ENCODE measurements at places on chromosomes 11 and 22.

- DNase-seq: no peak
Observed at GRCh38 chr22:50445071-50445879, 29.6 kb downstream of the SBF1 start.

GRCh38 chr22:48391171-48391711 is 1436.4 kb downstream of the BRD1 start:
- no peak for DNase-seq

DNA sequence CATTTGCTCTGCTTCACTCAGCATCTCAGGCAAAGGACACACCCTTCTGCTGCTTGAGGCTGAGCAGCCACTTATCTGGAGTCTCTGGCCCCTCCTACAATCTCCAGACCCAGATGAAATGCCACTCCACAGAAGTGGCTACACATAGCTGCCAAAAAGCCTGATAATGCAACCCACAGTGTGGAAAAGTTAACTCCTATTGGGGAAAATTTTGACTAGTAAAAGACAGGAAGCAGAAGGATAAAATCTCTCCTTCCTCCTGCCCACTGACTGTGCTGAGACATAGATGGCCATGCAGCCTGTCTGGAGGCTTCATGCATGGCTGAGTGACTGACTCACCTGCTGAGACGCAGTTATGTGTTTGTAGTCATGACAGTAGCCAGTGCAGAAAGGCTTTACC is 92.3 kb upstream of the TEAD1 start:
- no peak for DNase-seq

GRCh38 chr11:12409621-12410005 is 32.2 kb downstream of the PARVA start:
- DNase-seq: no peak

Data from activated CD4-positive, alpha-beta T cell treated with anti-CD3 and anti-CD28 coated beads, Interleukin-2, amount 10 ng/mL, durations not matched to agents 7 days and 5 days (primary cell).